Posterior cingulate gyrus (tissue), 11 donors: ENCODE measurements at places on chromosomes 7 and 10.

DNA sequence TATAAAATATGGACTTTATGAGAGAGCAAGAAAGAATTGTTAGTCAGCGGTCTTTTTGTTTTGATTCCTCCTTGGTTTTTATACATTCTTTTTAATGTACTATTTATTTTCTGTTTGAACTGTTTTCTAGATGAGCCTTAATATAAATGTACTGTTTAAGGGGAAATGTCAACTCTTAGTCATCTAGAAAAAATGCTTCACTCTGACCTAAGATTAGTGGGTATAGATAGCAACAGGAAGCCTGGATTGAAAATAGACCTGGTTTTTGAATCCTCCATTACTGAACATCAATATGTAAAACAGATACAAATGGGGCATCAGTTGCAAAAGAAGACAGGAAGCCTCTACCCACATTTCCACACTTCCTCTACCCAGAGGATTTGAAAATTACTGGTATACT, 87.8 kb downstream of the CHRM2 start:
- no peak for DNase-seq

DNA sequence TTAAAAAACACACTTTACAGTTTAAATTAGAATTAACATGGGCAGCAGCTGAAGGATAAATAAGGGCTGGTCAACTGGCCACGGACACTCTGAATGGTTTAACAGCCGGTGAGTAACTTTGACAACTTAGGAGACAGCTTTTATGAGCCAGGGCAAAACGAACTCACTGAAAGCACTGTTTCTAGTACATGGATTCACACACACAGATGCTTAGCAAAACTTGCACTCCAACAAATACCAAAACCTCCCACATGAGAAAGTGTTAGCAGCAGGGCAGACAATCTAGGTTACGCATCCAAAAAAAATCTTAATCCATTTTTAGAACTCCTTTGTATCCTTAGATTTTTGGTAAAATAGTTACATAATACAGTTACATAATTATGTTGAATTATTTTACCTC, 486.4 kb downstream of the PHTF2 start:
- no peak for DNase-seq

DNA sequence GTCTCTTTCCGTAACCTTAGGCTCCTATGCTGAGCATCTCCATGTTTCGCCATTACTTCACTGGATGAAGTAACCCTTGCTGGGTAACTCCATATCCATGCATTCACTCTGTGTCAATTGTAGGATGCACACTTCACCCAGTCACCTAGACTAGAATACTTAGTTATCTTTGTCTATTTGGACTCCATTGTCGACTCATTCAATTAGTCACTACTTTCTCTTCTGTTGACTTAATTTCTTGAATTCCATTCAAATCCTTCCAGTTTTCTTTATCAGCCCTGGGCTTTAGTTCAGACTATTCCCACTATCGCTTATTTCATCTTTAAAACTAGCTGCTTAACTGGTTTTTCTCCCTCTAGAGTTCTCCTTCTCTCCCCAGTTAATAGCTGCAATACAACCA, 111.3 kb upstream of the TNS3 start:
- no peak for DNase-seq

DNA sequence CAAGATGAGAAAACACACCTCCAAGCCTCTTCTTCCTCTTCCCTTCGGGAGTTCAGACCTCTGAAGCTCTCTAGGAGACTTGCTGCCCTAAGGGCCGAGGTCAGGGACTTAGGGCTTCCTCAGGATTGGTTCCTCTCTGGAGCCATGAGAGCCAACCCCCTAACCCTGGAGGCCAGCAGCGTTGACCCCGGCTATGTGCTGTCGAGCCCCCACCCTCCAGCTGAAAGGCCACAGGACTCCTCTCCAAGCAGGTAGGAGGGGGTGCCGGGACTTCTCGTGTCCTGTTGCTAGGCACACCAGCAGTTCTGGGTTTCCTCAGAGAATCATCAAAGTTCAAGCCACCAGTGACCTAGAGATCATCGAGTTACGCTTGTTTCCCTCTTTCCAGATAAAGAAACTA, 87.4 kb downstream of the ARHGAP22 start:
- DNase-seq = no peak

- DNase-seq = no peak
These were observed 49.7 kb upstream of the WNT16 start for GRCh38 chr7:121279060-121279620.

GRCh38 chr10:77667426-77668324, 30.1 kb upstream of the KCNMA1 start:
- no peak for DNase-seq

DNA sequence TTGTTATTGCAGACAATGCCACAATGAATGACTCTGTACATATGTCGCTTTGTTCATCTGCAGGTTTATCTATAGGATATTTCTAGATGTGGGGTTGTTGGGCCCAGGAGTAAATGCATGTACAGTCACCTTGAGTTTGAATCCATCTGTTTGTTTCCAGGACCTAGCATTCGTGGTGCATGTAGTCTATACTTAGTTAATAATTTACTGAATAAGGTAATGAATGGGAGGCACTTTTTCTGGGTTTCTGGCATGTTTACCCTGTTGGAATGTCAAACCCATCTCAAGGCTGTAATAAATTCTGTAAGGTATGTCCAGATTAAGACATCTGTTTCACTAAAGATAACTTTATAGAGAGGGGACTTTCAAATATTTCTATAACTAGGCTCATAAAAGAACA, 23.5 kb downstream of the HECTD2 start:
- no peak for DNase-seq

- DNase-seq = no peak
These were observed 74.5 kb downstream of the HPSE2 start for GRCh38 chr10:99161165-99161564.

DNA sequence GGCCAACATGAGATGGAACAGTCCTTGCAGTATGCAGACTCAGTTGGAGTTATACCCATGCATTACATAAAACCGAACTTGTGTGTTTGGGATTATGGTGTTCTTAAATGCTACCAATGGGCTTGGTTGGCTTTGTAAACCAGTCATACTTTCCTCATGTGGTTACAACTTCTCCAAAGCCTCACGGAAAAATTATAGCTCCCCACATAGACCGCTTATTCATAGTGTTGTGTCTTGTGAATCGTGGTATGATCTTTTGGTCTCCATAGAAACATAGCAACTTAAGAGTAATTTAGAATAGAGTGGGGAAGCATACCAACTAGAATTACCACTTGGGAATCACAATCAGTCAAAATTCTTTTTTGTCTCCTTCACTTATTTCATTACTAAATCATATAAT, 112.3 kb upstream of the FZD1 start:
- DNase-seq = no peak

GRCh38 chr10:51707821-51708424, 8.5 kb upstream of the CSTF2T start:
- DNase-seq = no peak

- no peak for DNase-seq
These were observed 74.1 kb upstream of the DUSP5 start for GRCh38 chr10:110423650-110424049.

DNA sequence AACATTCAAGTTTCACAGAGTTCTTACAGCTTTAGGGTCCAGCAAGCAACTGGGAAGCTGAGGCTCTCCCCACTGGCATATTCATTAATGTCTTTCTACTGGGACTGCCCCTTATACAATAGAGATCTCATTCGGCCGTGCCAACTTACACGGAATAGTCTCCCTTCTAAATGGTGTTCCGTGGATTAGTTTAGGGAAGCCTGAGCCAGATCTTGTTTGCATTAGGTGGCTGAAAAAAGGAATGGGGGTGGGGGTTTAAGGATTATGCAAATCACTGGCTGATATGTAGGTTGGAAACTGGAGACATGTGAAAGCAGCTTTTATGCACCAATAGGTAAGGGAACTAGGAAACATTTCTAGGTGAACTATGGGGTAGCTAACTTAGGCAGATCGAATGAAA, 218.3 kb downstream of the TRIL start:
- no peak for DNase-seq

DNA sequence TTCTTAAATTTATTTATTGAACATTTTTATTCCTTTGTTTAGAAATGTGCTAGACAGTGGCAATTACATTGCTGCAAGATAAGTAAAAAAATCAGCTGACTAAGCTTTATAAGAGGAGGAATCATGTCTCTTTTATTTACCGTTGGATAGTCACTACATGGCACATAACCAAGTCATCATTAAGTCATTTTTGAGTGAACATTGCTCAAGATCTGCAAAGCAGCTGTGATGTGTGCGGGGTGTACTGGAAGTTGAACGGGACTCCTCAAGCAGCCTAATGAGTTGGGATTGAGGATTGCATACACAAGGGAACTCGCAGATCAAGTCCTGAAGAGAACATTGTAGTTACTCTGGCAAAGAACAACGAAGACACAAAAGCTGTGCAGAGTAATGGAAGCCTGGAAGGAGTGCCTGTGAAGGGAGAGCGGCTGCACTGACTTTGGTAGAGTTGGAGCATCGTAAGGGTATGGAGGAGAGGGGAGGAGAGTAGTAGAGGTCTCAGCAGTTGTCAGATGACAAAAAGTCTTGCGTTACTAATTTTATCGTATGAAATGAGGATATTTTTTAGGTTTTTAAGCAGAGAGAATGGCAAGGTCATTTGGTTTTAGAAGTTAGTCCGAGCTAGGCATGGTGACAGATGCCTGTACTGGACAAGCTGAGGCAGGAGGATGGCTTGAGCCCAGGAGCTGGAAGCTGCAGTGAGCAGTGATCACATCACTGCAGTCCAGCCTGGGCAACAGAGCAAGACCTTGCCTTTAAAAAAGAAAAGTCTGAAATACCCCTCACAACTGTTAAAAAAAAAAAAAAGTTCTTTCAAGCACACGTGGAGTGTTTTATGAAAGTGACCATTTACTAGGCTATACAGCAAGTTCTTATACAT, 95.1 kb downstream of the BMPR1A start:
- no peak for DNase-seq

DNA sequence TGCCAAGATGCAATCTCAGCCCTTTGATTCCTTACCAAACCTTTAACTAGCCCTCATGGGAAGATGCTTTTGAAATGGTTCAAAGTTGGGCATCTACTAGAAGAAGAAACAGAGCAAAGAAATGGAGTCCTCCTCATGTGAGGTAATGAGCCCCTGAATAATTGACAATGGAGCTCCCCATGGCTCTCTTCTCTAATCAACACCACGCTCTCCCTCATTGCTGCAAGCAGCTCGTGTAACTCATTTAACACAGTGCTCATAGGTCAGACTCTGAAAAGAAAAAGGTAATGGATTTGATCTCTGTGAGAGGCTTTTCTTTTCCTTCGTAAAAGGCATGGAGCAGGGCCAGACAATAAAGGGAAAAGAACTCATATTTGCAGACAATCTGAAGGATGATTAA, 312.8 kb downstream of the PHTF2 start:
- no peak for DNase-seq

GRCh38 chr10:69321865-69322264, 43.6 kb downstream of the HK1 start:
- DNase-seq = no peak

DNA sequence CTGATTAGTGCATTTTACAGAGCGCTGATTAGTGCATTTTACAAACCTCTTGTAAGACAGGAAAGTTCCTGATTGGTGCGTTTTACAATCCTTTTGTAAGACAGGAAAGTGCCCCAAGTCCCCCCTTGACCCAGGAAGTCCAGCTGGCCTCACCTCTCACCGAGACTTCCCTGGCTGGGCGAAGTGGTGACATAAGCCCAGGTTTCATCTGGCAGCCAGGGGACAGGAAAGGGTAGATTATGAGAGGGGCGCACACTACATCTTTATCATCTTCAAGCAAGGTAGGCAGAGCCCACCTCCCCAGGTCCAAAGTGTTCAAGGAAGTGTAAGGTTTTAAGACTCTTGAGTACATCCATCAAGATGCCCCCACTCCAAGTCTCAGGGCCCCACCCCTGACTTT, 5.5 kb upstream of the GDF10 start:
- DNase-seq = no peak

GRCh38 chr10:48242171-48242904, 32.2 kb downstream of the FRMPD2 start:
- DNase-seq = no peak

GRCh38 chr10:60537697-60538096, 148.0 kb upstream of the ANK3 start:
- no peak for DNase-seq

DNA sequence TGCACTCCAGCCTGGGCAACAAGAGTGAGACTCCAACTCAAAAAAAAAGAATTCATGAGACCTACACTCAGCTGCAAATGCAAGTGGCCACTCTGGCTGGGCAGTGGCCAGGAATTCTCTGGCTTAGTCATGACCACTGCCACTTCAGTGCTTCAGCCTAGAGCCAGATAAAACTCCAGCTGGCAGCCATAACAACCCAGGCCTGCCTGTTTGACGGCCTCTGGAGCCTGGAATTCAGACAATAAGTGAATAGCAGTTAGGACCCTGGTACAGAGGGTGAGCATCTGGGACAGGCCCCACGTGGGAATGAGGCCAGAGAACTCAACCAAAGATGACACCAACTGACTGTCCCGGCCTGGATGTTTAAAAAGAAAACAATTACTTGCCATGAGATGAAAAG, 18.9 kb downstream of the RCC1L start:
- no peak for DNase-seq

- DNase-seq = no peak
These were observed 249.0 kb upstream of the AUTS2 start for GRCh38 chr7:69349291-69349690.

DNA sequence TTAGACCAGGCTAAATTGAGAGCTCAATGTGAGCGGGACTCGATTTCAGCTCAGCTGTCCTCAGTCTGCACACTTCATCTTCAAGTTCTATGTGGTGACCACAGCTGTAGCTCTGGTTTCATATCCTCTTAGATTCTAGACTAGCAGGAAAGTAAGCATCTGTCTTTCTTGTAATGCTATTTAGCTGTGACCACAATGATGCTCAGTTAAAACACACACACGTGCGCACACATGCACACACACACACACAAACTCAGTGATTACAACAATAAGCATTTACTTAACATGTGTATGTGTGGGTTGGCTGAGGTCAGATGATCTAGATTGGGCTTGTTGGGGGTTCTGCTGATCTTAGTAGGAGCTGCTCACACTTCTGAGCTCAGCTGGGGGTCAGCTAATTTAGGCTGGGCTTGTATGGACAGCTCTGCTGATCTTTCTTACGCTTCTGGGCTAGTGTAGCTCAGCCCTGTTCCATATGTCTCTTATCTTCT, 82.5 kb downstream of the ZNF365 start:
- DNase-seq = no peak

DNA sequence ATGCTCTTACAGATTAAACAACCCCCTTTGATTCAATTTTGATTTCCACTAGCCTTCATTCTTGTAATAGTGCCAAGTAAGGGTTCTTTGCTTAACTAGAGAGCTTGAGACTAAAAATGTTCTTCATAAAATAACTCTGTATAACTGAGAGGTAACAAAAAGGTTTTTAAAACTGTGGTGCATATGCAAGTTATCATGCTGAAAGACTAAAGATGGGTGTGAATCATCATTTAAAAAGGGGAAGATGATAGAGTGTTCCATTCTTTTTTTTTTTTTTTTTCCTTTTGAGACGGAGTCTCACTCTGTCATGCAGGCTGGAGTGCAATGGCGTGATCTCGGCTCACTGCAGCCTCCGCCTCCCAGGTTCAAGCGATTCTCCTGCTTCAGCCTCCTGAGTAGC, 11.1 kb downstream of the MDFIC start:
- DNase-seq = no peak

GRCh38 chr10:120917521-120918250, 66.5 kb downstream of the WDR11 start:
- DNase-seq = no peak
